ENCODE measurements at places on chromosomes 11 and 22.

GRCh38 chr22:41672780-41673509 is 15.7 kb downstream of the SNU13 start:
- DNase-seq, result no peak

GRCh38 chr22:44848791-44849420 is 96.5 kb downstream of the ARHGAP8 start:
- no peak for DNase-seq

DNA sequence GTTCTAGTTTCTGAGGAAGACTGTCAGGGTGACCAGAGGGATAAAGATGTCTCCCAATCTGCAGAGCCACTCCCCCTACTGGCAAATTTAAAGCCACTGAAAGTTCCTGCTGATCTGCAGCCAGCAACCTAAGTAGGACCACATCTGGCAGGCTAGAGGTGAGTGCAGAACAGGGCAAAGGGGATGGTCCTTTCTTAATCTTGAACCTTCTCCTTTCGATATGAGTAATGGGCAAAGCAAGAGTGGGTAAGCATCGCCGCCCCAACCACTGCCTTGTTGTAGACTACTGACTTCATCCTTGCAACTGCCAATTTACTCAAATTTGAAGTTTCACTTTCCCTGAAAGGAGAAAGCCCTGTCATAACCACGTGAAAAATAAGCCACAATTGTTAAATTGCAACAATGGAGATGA is 30.7 kb downstream of the SCUBE2 start:
- DNase-seq, result no peak

- no peak for DNase-seq
These were observed 709.7 kb downstream of the NTM start for GRCh38 chr11:132080127-132080526.
